H1 (cell line): ENCODE measurements at places on chromosomes 3 and 15.

DNA sequence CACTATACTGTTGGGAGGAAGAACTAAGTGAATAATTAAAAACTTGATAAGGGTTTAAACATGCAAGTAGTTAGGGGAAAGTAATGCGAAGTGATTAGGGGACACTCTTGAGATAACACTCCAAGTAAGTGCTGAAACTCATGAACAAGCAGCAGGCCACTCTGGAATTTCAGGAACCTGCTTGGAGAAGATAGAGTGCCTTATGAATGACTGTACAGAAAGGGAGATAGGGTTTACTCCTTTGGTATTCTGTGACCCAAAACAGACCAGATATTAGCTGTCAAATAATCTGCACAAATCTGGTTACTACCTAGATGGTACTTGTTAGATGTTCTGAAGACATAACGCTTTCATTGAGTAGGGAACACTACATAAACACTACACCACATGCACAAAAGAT, 85.6 kb downstream of the FRMD4B start:
- DNase-seq: no peak

DNA sequence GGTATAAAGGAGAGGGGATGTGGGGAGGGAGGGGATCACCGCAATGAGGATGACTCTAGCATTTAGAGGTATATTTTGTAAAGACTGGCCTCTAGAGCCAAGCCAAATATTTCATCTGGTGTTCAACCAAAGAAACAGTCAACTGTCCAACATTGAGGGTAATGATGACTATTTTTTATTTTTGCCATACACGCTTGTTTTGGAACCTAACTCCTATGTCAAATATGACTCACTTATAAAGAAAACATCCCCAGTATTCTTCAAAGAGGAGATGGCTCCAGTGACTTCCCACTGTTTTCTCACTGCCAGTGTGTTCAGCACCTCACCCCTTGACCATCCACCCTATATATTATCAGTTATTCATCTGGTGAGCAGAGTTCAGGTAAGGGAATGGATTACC, 77.3 kb downstream of the WNT5A start:
- no peak for DNase-seq

DNA sequence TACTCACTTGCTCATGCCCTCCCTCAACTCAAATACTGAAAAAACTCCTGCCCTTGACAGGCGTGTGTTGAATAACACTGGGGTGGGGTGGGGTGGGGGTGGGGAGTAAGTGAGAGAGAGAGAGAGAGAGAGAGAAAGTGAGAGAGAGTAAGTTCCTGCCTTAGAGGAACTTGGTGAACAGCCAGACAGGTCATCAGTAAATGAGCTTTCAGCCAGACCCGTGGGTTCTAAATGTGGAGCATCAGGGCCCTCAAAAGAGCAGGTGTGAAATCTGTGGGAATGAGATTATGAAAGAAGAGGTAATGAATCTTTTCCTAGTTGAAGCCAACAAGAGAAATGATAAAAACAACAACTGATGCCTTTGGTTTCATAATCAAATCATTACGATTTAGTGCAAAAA, 134.4 kb upstream of the FAM3D start:
- no peak for DNase-seq

GRCh38 chr3:55006244-55006676, 78.4 kb upstream of the LRTM1 start:
- DNase-seq: no peak

DNA sequence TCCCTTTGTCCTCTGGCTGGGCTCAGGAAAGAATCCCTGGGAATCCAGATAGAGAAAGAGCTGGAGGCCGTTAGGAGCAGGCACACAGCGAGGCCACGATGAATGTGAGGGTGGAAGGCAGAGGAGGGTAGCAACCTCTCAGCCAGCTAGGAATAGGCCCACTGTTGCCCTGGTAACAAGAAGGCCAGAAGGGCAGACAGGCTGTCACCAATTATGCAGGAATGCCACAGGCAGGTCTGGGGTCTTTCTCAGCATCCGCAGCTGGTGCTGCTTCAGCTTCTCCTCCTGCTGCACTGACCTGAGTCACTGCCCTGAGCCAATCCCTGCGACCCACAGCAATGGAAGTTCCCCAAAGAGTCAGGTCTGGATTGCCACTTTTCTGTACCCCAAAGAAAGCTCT, 62.8 kb upstream of the C3orf80 start:
- DNase-seq: peak; percentile 59

DNA sequence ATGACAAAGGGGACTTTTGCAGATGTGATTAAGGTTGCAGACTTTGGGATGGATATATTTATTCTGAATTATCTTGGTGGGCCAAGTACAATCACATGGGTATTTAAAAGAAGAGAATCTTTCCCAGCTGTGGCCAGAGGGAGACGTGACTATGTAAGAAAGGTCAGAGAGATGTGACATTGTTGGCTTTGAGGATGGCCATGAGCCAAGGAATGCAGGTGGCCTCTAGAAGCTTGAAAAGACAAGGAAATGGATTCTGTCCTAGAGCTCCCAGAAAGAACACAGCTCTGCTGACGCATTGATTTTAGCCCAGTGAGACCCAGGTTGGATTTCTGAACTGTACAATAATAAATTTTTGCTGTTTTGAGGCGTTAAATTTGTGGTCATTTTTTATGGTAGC, 616.0 kb upstream of the TBL1XR1 start:
- no peak for DNase-seq

- DNase-seq: no peak
Measured at GRCh38 chr3:105118905-105119304, 247.8 kb upstream of the ALCAM start.

- DNase-seq: no peak
Measured at GRCh38 chr3:64961301-64961700, 273.5 kb upstream of the ADAMTS9 start.

- DNase-seq: no peak
Measured at GRCh38 chr15:89146366-89146765, 58.1 kb downstream of the ABHD2 start.

DNA sequence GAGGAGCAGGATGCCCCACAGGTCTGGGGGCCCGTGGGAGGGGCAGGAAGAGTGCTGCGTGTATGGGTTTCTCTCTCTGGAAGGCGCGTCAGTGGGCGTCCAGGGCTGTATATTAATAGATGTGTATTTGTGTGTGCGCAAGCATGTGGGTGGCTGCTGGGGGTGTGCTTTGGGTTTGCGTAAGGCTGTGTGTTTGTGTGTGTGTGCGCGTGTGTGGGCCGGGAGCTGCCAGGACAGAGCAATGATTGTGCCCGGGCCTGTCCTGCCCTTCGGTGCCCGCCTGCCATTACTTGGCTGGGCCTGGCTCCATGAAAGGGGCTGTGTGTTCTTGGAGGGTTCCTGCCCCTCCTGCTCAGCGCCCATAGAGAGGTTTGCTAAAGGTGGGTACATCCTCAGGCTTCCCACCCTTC, 16.3 kb downstream of the CSPG4 start:
- DNase-seq: no peak

- no peak for DNase-seq
Measured at GRCh38 chr3:50100956-50101845, 12.5 kb downstream of the RBM5 start.

- no peak for DNase-seq
Measured at GRCh38 chr15:69562564-69562963, 109.9 kb downstream of the RPLP1 start.

GRCh38 chr3:190302212-190302867, 19.9 kb downstream of the CLDN1 start:
- no peak for DNase-seq

GRCh38 chr3:195892105-195893043, 16.0 kb downstream of the TNK2 start:
- no peak for DNase-seq

- DNase-seq: no peak
Measured at GRCh38 chr15:41900526-41901380, 6.9 kb upstream of the SPTBN5 start.

- no peak for DNase-seq
Measured at GRCh38 chr15:95018888-95019545, 787.7 kb downstream of the MCTP2 start.
